Activated CD4-positive, CD25-positive, alpha-beta regulatory T cell treated with anti-CD3 and anti-CD28 coated beads, Interleukin-2, amount 50 U/mL, for 16 hours (primary cell): ENCODE measurements at places on chromosomes 16 and 17.

- DNase-seq: peak; percentile 48
Measured at GRCh38 chr16:88650749-88651275, at the start of gene CYBA. TSS of gene CYBA (minus strand) at chr16:88651053. CDS start at chr16:88651013, 40 bp downstream.

DNA sequence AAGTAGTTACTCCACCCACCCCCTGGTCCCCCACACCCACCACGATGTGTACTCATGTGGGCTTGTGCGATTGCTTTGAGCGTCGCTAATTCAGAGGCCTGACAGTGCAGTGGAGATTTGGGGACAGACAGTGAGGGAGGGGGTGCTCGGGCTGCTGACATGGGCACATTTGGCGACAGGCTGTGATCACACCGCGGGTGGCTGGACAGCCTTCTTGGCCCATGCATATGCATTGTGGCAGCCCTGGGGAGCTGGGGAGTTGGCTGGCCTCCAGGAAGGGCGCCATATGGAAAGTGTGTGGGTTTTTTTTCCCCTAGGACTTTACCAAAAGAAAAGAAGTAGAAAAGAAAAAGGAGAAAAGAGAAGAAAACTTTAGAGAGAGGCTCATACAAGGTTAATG is 275.5 kb upstream of the N4BP1 start:
- no peak for DNase-seq

GRCh38 chr17:74862108-74862901 is 2.6 kb upstream of the GRIN2C start:
- peak; percentile 39 for DNase-seq

DNA sequence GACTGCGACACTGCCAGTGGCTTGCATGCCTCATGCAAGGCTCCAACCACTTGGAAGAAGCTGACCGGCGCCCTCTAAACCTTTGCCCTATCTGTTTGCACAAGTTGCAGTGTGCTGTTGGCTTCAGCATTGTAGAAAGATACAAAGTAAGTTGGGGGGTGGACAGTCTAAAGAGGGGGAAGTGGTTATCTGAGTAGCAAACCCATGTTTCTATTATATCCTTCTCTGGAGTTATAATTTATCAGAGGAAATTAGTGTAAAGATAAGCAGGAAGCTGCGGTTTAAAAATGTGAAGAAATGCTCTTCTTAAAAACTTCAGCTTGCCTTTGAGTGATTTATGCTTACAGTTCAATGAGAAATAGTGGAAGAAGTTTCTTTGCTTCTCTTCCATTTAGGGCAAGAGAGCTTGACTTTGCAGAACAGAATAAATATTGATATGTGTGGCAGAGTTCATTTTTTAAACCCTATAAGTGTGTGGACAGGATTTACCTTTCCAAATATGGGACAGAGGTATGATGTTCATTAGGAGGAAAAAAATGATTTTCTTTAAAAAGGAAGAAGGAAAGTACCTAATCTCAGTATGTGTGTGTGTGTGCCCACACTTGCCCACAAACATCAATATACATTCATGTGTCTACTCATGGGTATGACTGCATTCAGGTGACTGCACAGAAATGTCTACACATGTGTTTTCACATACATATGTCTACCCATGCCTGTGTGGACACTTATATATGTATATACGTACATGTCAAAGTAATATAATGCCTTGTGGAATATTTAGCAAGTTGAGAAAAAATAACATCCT is 8.1 kb downstream of the AMZ2 start:
- no peak for DNase-seq

DNA sequence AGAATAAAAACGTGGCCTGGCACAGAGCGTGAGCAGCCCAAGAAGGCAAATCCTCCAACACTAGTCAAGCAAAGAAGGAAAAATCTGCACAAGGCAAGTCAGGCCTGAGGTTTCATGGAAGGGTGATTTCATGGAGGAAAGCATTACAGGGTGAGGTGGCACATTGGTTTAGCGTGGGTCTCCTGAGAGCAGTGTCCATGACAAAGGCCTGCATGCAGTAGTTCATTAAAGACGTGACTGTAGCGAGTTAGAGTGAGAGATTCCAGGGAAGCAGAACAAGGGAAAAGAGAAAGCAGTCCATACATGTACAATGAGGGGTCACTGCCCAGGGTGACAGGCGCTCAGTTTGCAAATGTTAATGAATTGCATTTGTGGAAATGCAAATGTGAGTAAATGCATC is 285.0 kb upstream of the ERCC4 start:
- no peak for DNase-seq

DNA sequence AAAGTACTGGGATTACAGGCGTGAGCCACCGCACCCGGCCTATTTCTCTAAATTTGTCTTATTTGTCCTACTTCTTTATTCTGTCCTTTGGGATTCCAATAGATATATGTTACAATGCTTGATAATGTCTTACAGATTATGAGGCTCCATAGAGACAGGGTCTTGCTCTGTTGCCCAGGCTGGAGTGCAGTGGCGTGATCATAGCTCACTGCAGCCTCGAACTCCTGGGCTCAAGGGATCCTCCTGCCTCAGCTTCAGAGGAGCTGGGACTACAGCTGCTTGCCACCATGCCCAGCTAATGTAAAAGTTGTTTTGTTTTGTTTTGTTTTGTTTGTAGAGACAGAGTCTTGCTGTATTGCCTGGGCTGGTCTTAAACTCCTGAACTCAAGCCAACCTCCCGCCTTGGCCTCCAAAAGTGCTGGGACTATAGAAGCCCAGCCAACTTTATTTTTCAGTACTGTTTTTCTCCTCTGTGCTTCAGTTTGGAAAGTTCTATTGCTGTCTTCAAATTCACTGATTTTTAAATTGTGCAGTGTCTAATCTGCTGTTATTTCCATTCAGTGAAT is 10.3 kb downstream of the ANKRD13B start:
- DNase-seq: no peak

- DNase-seq: no peak
Measured at GRCh38 chr16:57316390-57317017, 32.0 kb upstream of the PLLP start.

- no peak for DNase-seq
Measured at GRCh38 chr16:85029981-85030401, 2.4 kb downstream of the KIAA0513 start.

GRCh38 chr17:8277317-8277716 is 11.2 kb upstream of the RANGRF start:
- DNase-seq: no peak

GRCh38 chr17:69900101-69900500 is 174.9 kb upstream of the KCNJ16 start:
- DNase-seq: no peak

DNA sequence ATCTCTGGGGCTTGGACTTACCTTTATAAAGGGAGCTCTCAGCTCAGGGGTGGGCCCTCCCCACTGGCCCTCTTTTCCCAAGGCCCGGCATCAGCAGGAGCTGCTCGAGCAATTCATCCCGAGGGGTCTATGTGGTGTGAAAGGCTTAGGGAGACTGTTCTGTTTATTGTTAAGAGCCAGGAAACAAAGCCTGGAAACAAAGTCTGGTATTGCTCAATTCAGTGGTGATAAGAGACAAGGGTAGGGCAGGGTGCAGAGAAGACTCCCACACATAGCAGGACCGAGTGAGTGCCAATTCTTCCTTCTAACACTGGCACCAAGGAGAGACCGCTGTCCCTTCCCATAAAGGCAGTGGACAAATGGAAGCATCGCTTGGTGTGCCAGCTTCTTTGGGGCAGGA is 750.7 kb downstream of the KCNJ18 start:
- no peak for DNase-seq

GRCh38 chr16:23975293-23975692 is 139.5 kb downstream of the PRKCB start:
- no peak for DNase-seq

DNA sequence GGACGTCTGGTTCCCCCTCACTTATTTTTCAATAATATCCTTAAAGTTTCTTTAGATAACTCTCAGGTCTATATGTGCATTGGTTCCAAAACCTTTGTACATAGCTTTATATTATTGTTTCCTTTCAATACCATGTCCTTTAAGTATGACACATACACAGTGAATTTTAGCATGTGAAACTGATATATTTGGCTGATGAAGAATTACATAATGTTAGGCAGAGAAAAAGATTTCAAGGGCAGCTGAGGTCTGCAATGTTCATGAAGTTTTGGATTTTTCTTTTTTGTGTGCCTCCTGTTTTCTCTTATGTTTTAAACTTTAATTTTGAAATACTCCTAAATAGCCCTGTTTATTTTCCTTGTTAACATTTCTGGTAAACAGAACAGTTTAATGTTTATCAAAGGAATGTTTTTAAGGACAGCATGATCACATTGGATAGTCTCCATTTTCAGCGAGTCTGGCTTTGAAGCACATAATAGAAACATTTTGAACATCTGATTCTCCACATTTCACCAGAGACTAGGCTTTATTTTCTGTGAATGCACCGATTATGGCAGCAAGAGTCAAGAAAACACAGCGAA is 32.9 kb upstream of the FBXO47 start:
- DNase-seq: no peak

DNA sequence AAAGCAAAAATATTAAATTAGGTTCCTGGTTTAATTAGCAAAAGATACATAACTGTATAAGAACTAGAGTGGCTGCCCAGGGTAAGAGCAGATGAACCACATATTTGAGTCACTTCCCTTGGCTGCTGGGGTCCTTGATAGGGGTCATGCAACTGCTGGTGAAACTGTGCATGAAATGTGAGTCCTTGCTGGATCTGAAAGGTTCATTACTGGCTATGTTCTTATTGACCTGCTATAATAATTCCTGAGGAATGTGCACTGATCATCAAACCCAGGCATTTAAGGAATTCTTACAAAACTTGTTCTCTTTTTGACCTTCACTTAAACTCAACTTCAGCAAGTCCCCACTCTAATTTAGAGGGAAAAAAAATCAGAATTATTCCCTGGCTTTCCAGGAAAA is 183.4 kb downstream of the ZNF18 start:
- DNase-seq: no peak
